Activated T-cell treated with anti-CD3 and anti-CD28 coated beads, Interleukin-2, amount 50 U/mL, for 72 hours (primary cell): ENCODE measurements at places on chromosomes 1 and 21. TPM values are rescaled to one million over a fixed set of nuclear protein-coding genes. Genes with fewer than 3 reads are reported as not detected.

DNA sequence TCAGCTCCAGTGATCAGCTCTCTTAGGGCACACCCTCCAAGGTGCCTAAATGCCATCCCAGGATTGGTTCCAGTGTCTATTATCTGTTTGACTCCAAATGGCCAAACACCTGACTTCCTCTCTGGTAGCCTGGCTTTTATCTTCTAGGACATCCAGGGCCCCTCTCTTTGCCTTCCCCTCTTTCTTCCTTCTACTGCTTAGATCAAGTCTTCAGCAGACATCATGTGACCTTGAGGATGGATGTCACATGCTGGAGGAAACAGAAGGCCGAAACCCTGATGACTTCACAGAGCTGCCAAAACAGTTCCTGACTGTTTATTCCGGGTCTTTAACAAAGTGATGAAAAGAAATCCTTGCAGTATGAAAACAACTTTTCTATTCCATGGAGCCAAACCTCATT lies 24.4 kb upstream of the WDR26 start:
- H3K4me3 ChIP-seq, result no peak overlapping the region
- H3K36me3 ChIP-seq, result no peaks in the 10 kb centered on the region
- peak overlapping the region; percentile 61 for H3K27ac ChIP-seq
- no peaks in the 10 kb centered on the region for H3K27me3 ChIP-seq
- peaks cover 14% of the 10 kb centered on the region for H3K4me1 ChIP-seq

GRCh38 chr1:224784265-224785039 lies 145.0 kb upstream of the DNAH14 start:
- H3K36me3 ChIP-seq, result peaks cover 2% of the 10 kb centered on the region
- H3K4me3 ChIP-seq, result no peak overlapping the region
- H3K27me3 ChIP-seq, result no peaks in the 10 kb centered on the region
- DNase-seq, result no peak
- H3K4me1 ChIP-seq, result peaks cover 27% of the 10 kb centered on the region

DNA sequence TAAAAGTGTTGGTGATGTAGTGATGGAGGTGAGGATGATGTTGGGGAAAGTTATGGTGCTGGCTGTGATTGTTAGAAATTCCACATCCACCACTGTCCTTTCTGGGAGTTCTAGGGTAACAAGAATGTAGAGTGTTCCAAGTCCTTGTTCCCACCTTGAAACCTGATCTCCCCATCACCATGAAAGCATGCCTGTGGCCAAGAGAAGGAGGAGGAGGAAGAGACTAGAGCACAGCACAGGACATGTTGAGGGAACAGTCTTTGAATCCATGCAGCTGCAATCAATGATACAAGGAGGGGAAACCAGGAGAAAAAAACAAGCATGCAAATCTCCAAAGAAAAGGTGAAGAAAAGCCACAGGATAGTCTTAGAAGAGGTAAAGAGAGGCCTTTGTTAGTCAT lies 45.9 kb upstream of the ARTN start:
- H3K27ac ChIP-seq, result no peak overlapping the region
- no peak for DNase-seq
- H3K36me3 ChIP-seq, result no peaks in the 10 kb centered on the region
- H3K4me3 ChIP-seq, result no peak overlapping the region

- H3K27me3 ChIP-seq, result no peaks in the 10 kb centered on the region
- H3K4me1 ChIP-seq, result no peaks in the 10 kb centered on the region
- DNase-seq, result no peak
- H3K36me3 ChIP-seq, result no peaks in the 10 kb centered on the region
- no peak overlapping the region for H3K27ac ChIP-seq
Measured at GRCh38 chr1:29451368-29451892, 215.1 kb downstream of the PTPRU start.

The KDF1 gene
- total RNA-seq, result 1.1 TPM

The PGLYRP4 gene
- 0.29 TPM for total RNA-seq
